Astrocyte (in vitro differentiated cells and primary cell): ENCODE measurements at places on chromosomes 13 and 19.

- no peaks in the 10 kb centered on the region for H3K27me3 ChIP-seq
- peaks cover 95% of the 10 kb centered on the region for H3K4me1 ChIP-seq
- DNase-seq, result peak; percentile 55
- peak overlapping the region; percentile 99 for H3K27ac ChIP-seq
- no peak overlapping the region for H3K4me3 ChIP-seq
These were observed 7.8 kb downstream of the ACTN4 start for GRCh38 chr19:38655148-38655824.

- no peak overlapping the region for H3K27ac ChIP-seq
- H3K36me3 ChIP-seq, result no peaks in the 10 kb centered on the region
- H3K4me3 ChIP-seq, result no peak overlapping the region
- H3K4me1 ChIP-seq, result peaks cover 2% of the 10 kb centered on the region
- no peaks in the 10 kb centered on the region for H3K27me3 ChIP-seq
- DNase-seq, result peak; percentile 22
These were observed 74.8 kb downstream of the NALCN start for GRCh38 chr13:101341464-101341863.

DNA sequence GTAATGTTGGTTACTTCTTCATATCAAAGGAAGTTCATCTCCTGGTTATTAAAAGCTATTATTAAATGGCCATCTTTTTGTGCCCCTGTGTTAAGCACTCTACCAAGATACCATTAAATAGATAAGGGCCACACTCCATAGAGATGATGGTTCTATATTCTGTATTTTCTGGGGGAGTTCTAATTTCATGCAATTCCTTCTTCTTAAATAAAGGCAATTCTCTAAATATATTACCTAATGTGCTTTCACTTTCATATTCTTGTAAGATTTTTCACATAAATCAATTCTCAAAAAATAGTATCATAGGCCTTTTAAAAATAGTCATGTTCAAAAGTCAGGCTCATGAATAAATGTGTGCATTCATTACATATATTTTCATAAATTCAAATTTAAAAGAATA, 47.0 kb upstream of the USPL1 start:
- H3K36me3 ChIP-seq, result no peaks in the 10 kb centered on the region
- no peak overlapping the region for H3K27ac ChIP-seq
- H3K4me3 ChIP-seq, result no peak overlapping the region
- H3K4me1 ChIP-seq, result peaks cover 21% of the 10 kb centered on the region

GRCh38 chr13:79440958-79441528, 35.0 kb upstream of the RBM26 start:
- no peak for DNase-seq
- H3K4me3 ChIP-seq, result no peak overlapping the region
- H3K27me3 ChIP-seq, result no peaks in the 10 kb centered on the region
- H3K27ac ChIP-seq, result no peak overlapping the region
- no peaks in the 10 kb centered on the region for H3K36me3 ChIP-seq

DNA sequence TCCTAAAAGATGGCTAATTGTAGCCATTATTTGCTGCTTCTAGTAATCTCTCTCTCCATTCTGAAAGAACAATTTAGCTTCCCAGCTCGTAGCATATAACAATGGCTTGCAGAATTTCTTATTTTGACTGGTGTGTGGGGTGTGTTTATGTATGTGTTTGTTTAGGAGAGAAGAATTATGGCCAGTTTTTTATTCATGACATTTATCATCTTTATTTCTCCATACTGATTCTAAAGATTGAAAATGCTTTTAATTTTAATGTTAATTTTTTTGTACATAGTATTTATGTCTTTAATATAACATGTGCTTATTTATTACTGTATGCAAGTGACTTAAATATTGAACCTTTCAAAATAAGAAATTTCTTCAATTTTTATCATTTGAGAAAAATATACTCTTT, 115.8 kb upstream of the TMTC4 start:
- H3K27ac ChIP-seq, result no peak overlapping the region
- H3K4me3 ChIP-seq, result no peak overlapping the region
- no peaks in the 10 kb centered on the region for H3K36me3 ChIP-seq
- no peak for DNase-seq
- H3K4me1 ChIP-seq, result no peaks in the 10 kb centered on the region

DNA sequence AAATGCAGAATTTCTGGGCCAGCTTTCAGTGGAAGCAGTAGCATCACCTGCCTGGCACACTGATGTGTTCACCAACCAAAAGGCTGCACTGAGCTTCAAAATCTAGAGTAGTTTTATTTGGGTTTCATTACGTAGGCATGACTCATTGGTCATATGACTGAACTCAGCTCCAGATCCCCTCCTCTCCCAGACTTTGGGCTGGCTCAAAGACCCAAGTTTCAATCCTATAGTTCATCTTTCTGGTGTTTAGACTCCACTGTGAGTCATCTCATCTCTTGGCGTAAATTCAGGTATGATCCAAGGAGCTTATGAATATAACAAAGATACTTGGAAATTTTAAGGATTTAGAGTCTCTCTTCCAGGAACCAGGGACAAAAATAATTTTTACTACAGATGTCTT, 17.7 kb downstream of the ZMYM5 start:
- H3K27me3 ChIP-seq, result no peaks in the 10 kb centered on the region
- H3K4me1 ChIP-seq, result peaks cover 10% of the 10 kb centered on the region
- no peak overlapping the region for H3K4me3 ChIP-seq

- peak overlapping the region; percentile 83 for H3K4me3 ChIP-seq
- H3K36me3 ChIP-seq, result peaks cover 4% of the 10 kb centered on the region
- peak; percentile 6 for DNase-seq
- peak overlapping the region; percentile 1 for H3K27ac ChIP-seq
- H3K27me3 ChIP-seq, result peaks cover 6% of the 10 kb centered on the region
- peaks cover 31% of the 10 kb centered on the region for H3K4me1 ChIP-seq
These were observed 919 bp downstream of the GTF3A start for GRCh38 chr13:27425158-27425917.

DNA sequence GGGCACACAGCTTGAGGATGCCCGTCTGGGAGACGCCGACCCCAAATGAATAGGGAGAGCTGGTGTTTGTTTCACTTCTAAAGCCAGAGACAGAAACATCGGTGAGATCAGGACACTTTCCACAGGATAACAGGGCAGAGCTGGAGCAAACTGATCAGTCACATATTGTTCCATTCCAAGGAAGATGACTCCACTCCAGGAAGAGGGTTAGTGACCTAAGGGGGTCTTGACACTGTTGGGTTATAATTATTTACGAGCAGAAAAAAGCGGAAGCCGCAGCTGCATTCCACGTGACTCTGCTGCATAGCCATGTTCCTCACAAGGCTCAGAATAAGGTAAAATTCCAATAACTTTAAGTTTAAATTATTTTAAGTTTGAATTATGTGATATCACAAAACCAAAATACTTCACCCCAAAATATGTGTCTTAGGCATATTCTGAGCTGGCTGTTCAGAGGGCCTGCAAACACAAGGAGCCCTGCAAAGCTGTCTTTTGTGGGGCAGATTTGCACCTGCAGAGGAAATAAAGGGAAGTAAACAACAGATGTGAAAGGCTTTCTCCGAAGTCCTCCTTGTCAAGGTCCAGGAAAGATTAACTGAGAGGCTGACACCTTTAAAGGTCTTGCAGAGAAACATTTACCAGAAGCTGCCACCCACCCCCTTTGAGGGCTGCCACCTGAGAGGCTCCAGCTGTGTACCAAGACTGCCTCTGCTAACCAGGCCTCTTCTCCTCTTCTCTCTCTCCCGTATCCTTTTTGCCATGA, 819.2 kb downstream of the UQCRFS1 start:
- H3K4me3 ChIP-seq, result no peak overlapping the region
- H3K4me1 ChIP-seq, result no peaks in the 10 kb centered on the region
- H3K27me3 ChIP-seq, result no peaks in the 10 kb centered on the region
- no peaks in the 10 kb centered on the region for H3K36me3 ChIP-seq
- no peak overlapping the region for H3K27ac ChIP-seq
- DNase-seq, result no peak

GRCh38 chr19:10805758-10806247, 30.2 kb downstream of the TMED1 start:
- DNase-seq, result no peak
- H3K4me1 ChIP-seq, result peaks cover 13% of the 10 kb centered on the region
- H3K36me3 ChIP-seq, result peaks cover 15% of the 10 kb centered on the region
- no peak overlapping the region for H3K27ac ChIP-seq

GRCh38 chr19:3036119-3036976, 7.3 kb upstream of the TLE2 start:
- peaks cover 22% of the 10 kb centered on the region for H3K4me1 ChIP-seq
- H3K36me3 ChIP-seq, result no peaks in the 10 kb centered on the region
- peak; percentile 79 for DNase-seq
- peak overlapping the region; percentile 67 for H3K4me3 ChIP-seq

DNA sequence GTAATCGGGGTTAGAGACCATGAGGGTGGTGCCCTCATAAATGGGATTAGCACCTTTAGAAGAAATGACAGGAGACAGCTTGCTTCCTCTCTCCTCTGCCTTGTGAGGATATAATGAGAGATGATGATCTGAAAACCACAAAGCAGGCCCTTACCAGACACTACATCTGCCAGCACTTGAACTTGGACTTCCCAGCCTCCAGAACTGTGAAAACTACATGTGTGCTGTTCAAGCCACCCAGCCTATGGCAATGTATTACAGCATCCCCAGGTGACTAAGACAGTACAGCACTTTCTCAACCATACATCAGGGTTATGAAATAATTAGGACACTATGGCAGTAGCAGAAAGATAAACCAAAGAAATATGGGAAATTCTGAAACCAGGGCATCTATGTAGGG, 7.4 kb downstream of the ZNF564 start:
- H3K36me3 ChIP-seq, result peaks cover 2% of the 10 kb centered on the region
- H3K4me1 ChIP-seq, result peaks cover 11% of the 10 kb centered on the region

DNA sequence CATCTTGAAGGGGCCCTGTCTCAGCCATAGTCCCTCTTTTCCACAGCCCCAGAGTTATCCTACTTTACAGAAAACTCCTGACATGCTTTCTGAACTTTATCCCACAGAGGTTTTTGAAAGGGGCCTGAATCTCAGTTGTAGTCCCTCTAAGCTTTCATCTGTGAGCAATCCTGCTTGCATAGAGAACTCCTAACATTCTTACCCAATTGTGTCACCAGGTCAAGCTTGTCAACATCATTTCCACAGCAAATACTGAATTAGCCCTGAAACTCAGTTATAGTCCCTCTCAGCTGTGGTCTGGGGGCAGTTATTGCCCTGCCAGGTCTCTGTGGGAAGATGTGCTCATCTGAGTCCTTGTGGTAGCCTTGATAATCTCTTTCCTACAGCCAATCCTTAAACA, 2190.3 kb upstream of the PCDH20 start:
- DNase-seq, result no peak
- H3K4me1 ChIP-seq, result no peaks in the 10 kb centered on the region
- H3K27ac ChIP-seq, result no peak overlapping the region
- H3K4me3 ChIP-seq, result no peak overlapping the region

- H3K4me3 ChIP-seq, result peak overlapping the region; percentile 12
- peaks cover 3% of the 10 kb centered on the region for H3K27me3 ChIP-seq
- peak; percentile 79 for DNase-seq
These were observed 15.4 kb upstream of the IRGC start for GRCh38 chr19:43700395-43701000.

- peak overlapping the region; percentile 54 for H3K27ac ChIP-seq
- no peak for DNase-seq
- no peak overlapping the region for H3K4me3 ChIP-seq
- no peaks in the 10 kb centered on the region for H3K36me3 ChIP-seq
- H3K4me1 ChIP-seq, result peaks cover 18% of the 10 kb centered on the region
These were observed 151.4 kb upstream of the RNF113B start for GRCh38 chr13:98328511-98328910.

DNA sequence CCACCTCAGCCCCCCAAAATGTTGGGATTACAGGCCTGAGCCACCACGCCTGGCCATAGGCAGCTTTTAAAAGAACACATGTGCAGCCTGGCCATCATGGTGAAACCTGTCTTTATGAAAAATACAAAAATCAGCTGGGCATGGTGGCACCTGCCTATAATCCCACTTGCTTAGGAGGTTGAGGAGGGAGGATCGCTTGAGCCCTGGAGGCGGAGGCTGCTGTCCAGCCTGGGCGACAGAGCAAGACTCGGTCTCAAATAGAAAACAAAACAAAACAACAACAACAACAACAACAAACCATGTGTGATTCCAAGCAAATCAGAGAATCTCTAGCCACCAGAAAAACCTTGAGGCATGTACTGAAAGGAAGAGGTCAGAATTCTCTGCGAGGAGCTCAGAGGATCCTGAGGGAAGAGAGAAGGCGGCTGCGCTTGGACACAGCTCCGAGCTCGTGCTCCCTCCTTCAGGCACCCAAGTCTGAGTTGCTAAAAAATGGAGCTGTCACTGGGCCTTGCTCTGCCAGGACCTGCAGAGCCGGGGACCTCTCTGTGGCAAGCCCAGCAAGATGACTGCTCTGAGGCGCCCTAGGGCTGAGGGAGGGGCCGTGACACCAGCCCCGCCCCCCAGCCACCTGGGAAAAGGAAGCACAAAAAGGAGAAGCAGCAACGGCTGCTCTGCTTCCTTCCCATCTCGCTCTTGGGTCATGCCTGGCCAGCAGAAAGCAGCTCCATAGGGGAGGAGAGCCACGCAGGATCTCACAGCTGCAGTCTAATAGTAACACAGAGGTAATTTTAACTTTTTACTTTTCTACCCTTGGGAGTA, at the start of gene ARL11:
TSS of gene ARL11 (plus strand) at position 677 of the 822 bp plus-strand sequence. CDS start 1,941 bp downstream, outside the sequence.
- no peak within 1 kb of the TSS for H3K4me3 ChIP-seq
- peaks cover 14% of the 10 kb centered on the region for H3K4me1 ChIP-seq
- H3K27me3 ChIP-seq, result no peaks in the 10 kb centered on the region

GRCh38 chr13:87837946-87838345, 166.8 kb downstream of the SLITRK5 start:
- no peaks in the 10 kb centered on the region for H3K4me1 ChIP-seq
- no peaks in the 10 kb centered on the region for H3K36me3 ChIP-seq
- no peak for DNase-seq
- no peak overlapping the region for H3K27ac ChIP-seq

DNA sequence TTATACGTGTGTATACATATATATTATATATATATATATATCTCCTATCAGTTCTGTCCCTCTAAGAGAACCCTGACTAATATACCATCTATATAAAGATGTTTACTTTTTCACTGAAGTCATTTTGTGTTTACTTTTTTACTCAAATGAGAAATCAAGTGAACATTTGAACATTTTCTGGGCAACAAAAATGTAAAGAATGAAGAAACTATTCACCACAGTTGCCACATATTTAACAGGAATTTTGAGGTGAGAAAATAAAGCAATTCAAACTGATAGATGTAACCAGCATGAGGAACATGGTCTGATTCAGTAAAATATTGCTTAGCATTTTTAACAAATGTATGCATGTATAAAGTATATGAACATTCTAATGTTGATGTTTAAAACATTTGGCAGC, 299.2 kb upstream of the KLHL1 start:
- no peak overlapping the region for H3K4me3 ChIP-seq
- no peaks in the 10 kb centered on the region for H3K27me3 ChIP-seq
- no peak overlapping the region for H3K27ac ChIP-seq
- no peaks in the 10 kb centered on the region for H3K36me3 ChIP-seq
- no peaks in the 10 kb centered on the region for H3K4me1 ChIP-seq

- DNase-seq, result peak; percentile 31
- no peaks in the 10 kb centered on the region for H3K36me3 ChIP-seq
- H3K27me3 ChIP-seq, result peaks cover 4% of the 10 kb centered on the region
- no peak overlapping the region for H3K27ac ChIP-seq
- H3K4me1 ChIP-seq, result no peaks in the 10 kb centered on the region
These were observed 24.2 kb upstream of the TTYH1 start for GRCh38 chr19:54390942-54391577.

- no peaks in the 10 kb centered on the region for H3K36me3 ChIP-seq
- no peaks in the 10 kb centered on the region for H3K27me3 ChIP-seq
- no peak overlapping the region for H3K4me3 ChIP-seq
These were observed 71.9 kb downstream of the TNFRSF19 start for GRCh38 chr13:23642110-23642509.

- DNase-seq, result no peak
- no peaks in the 10 kb centered on the region for H3K36me3 ChIP-seq
- H3K27me3 ChIP-seq, result no peaks in the 10 kb centered on the region
- no peak overlapping the region for H3K4me3 ChIP-seq
- H3K27ac ChIP-seq, result no peak overlapping the region
These were observed 360.3 kb upstream of the ZNF507 start for GRCh38 chr19:31985001-31985605.
